ENCODE measurements at places on chromosomes 7 and 10.

GRCh38 chr10:92965314-92965713 lies 95.3 kb upstream of the CYP26C1 start:
- DNase-seq = no peak

GRCh38 chr10:104253606-104254410 lies 884 bp upstream of the GSTO1 start:
- DNase-seq = no peak

DNA sequence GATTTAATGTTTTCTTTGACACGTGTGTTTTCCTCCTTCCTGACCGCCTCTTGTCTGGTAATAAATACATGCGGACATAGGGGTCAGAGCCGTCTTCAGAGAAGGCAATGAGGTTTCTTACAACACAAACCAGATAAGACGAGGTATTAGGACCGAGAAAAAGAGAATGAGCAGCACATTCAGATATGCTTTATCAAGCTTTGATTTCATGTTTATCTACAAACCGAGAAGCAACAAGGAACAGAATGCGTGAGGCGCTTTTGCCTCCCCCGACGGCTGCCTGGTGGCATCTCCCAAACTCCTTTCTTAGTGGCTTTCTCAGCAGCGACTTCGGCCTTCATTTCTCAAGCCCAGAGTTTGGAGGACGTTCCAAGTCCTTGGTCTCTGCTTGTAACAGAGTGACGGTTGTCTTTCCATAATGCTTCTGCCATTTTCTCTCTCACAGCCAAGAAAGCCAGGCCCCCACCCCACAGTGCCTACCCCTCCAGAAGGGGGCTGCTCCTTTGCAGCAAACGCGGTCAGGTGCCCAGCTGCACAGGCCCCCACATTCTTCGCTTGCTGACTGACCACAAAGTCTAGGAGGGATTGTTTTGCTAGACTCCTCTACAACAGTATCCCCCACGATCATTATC lies 32.6 kb upstream of the NCAPG2 start:
- no peak for DNase-seq

DNA sequence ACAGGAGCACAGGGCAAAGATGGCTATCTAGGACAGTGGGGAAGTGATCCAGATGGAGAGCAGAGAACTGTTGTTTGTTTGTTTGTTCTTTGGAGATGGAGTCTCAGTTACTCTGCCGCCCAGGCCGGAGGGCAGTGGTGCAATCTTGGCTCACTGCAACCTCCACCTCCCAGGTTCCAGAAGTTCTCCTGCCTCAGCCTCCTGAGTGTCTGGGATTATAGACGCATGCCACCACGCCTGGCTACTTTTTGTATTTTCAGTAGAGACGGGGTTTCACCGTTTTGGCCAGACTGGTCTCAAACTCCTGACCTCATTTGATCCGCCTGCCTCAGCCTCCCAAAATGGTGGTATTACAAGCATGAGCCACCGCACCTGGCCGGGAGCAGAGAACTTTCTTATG lies 20.9 kb downstream of the METTL2B start:
- DNase-seq = no peak

- DNase-seq = no peak
These were observed 41.2 kb downstream of the LRRC18 start for GRCh38 chr10:48898426-48898825.

- no peak for DNase-seq
These were observed 145.2 kb downstream of the GRM3 start for GRCh38 chr7:86788948-86789347.

- DNase-seq = no peak
These were observed 31.3 kb upstream of the WDFY4 start for GRCh38 chr10:48653347-48653746.

GRCh38 chr10:68135922-68136792 lies 26.9 kb downstream of the MYPN start:
- DNase-seq = no peak

DNA sequence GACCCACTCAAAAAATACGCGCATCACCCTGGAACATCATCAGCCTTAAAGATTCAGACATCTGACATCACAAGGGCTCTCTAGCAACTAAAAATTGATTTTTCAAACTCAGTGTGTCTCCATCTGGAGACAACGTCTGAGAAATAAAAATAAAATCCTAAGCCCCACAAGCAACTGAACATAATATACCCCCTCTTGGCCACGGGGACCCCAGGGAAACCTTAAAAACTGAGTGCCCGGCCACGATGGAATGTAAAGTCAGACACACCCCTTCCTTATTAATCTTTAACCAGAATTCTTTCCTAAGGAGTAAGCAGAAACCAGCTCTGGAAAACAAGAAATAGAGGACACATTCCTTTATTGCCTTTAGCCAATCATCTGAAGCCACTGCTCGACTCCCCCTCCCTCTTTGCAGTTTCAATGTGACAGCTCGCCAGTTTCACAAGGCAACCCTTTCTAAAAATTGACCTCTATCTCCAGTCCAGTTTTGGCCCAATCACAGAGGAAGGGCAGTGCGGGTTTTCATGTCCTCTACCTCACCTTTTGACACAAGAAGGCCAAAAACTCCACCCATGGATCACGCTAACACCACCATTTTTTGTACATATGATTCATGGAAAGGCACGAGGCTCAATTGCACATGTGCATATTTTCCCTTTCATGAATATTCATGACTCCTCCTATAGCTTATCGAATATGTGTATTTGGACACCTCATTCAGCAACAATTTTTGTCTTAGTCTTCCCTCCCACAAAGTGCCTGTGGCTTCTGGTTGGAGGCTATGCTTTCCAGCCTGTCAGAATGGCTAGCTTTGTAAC lies 24.2 kb downstream of the IFIT3 start:
- no peak for DNase-seq

DNA sequence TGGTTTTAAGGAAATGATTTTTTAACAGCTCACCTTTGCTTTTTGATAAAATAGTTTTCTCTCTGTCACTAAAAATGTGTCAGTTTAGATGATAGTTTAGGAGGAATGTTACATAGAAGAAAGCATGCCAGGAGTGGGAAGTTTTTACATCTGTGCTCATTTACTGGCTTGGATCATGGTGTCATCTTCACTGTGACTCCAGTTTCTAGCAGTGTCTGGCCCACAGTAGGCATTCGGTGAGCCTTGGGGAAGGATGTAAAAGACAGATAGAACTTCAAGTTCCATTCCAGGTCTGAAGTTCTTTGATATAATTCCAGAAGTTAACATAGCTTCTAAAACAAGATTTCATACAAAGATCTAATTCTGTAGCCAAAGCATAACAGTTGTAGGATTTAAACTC lies 259.2 kb downstream of the BICC1 start:
- no peak for DNase-seq

DNA sequence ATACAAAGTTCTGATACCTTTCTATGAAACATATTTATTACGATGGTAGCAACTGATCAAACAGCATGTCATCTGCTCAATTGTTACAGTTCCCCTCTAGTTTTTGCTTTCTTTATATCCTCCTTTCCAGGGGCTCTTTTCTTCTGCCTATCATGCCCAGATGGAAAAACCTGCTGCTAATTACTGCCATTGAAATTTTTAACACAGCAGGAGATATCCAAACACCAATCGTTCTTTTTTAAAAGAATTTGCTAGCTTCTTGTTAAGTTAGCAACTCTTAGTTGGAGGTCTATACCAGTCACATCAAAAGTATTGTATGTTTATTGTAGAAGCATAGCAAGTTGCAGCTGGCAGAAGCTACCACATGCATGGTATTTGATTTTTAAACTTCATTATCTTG lies 768.5 kb downstream of the NXPH1 start:
- DNase-seq = no peak

DNA sequence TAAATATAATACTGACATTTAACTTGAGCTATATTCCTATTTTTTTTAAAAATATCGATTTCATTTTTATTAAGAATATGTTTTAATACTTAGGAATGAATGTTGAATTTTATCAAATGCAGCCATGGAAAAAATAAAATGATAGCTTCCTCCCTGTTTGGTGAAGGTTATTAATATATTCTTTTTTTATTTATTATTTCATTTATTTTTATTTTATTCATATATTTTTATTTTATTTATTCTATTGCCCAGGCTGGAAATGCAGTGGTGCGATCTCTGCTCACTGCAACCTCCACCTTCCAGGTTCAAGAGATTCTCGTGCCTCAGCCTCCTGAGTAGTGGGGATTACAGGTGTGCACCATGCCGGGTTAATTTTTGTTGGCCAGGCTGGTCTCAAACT lies 160.2 kb downstream of the PKD1L1 start:
- no peak for DNase-seq

DNA sequence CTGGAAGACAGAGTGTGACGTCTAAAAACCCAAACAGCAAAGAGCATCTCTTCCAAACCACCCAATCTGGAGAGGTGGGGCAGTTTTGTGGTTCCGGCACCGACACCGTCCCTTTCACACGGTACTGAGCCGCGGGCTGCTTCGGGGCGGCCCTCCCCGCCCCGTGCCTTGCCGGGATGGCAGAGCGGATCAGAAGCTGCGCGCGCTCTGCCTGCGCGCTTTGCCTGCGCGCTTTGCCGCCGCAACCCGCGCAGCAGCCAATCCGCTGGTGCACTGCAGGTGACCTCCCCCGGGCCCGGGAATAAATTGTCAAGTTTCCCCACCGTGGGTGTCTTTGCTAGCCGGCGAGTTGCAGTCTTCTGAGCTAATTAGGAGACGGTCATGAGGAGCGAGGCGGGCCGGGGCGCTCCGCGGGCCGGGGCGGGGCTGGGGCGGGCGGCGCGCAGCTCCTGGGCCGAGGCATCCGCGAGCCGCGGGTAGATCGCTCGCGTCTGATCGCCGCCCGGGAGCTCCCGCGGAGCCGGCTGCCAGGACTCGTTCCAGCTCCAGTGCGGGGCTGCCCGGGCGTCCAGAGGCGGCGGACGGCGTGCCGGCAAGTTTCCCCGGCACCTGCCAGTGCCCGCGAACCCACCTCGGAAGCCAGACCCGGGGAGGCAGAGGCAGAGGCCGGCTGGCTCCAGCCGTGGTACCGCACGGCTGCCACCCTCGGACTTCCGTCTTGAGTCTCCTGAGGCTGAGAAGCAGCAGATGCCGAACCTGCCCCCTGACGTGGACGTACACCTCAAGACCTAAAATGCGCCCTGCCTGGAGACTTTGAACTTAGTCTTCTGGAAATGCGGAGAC lies 536.0 kb upstream of the GALNT17 start:
- DNase-seq = no peak

- no peak for DNase-seq
These were observed 437.8 kb upstream of the NPVF start for GRCh38 chr7:25665903-25666670.

- no peak for DNase-seq
These were observed 37.6 kb downstream of the PRF1 start for GRCh38 chr10:70564901-70565351.

GRCh38 chr10:13993673-13994089 lies 337.0 kb downstream of the FRMD4A start:
- DNase-seq = no peak

GRCh38 chr7:55309040-55309991 lies 55.8 kb upstream of the LANCL2 start:
- DNase-seq = no peak

DNA sequence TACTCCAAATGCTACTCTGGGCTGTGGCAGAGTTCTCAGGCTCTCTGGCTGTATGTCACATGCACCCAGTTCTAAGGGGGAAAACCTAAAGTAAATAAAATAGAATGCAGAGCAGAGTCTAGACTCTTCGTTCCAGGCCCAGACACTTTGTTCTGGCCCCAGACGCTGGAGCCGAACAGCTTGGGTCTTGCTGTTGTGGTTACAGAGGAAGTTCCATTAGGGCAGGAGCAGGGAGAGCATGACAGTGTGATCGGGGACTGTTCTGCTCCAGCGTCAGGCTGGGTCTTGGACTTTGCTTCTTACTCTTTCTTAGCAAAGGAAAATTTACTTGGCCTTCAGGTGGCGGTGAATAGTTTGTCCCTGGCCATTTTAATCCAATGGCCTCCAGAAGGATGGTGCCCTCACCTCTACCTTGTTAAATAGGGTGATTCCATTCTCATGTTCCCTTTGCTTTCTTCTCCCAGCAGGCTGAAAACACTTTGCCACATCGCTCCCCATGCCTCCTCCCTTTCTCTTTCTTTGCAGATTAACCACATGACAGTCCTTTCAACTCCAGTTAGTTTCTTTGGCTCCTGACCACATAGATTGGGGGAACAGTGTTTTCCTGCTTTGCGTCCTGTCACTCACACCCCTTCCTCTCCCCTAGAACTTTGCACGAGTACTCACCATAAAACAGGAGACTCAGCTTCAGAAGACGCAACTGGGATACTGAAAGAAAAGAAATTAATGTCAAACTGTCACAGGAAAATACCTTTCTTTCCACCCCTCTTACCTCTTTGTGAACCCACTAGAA lies 730.8 kb downstream of the SUGCT start:
- DNase-seq = no peak

- DNase-seq = peak; percentile 46
These were observed 778 bp upstream of the TRIM8 start for GRCh38 chr10:102643336-102644065.
